ENCODE measurements at places on chromosomes 5 and 9.
A peak's percentile ranks its signal among the peaks of the same experiment; 100 is the strongest.

- no peak for DNase-seq
Measured at GRCh38 chr9:126397056-126397455, 70.4 kb downstream of the MVB12B start.

- DNase-seq = no peak
Measured at GRCh38 chr5:158544388-158545339, 555.1 kb downstream of the EBF1 start.

DNA sequence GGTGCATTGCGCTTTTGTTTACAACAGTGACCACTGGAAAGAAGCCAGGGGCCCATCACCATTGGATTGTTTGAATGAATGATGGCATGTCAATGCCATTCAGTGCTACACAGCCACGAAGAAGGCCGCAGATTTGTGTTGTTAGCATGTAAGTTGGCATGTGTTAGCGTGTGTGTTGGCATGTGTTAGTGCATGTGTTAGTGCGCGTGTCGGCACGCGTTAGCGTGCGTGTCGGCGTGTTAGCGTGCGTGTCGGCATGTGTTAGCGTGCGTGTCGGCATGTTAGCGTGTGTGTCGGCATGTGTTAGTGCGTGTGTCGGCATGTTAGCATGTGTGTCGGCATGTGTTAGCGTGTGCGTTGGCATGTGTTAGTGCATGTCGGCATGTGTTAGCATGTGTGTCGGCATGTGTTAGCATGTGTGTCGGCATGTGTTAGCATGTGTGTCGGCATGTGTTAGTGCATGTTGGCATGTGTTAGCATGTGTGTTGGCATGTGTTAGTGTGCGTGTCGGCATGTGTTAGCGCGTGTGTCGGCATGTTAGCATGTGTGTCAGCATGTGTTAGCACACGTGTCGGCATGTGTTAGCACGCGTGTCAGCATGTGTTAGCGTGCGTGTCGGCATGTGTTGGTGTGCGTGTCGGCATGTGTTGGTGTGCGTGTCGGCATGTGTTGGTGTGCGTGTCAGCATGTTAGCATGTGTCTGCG is 15.3 kb upstream of the ANKRD33B start:
- DNase-seq = no peak

- DNase-seq = peak; percentile 23
Measured at GRCh38 chr5:6402939-6403338, 24.6 kb upstream of the MED10 start.

DNA sequence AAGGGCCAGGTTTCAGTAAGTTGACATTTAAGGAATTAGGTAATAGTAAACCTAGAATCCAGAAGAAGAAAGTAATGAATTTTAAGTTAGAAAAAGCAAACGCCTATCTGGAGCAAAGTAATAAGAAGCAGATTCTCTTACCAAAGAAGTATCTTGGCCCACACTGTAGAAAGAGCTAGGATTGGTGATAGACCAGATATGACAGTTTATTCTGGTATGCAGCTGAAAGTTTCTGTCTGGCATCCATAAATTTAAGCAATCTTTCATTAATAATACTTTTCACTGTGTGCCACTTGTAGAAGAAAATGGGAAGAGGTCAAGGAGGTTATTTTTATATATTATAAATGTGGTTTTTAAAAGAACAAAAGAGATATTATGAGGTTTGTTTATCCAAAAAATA is 3.0 kb downstream of the RECK start:
- no peak for DNase-seq

GRCh38 chr9:128003966-128004604 is 23.3 kb upstream of the EEIG1 start:
- DNase-seq = no peak

DNA sequence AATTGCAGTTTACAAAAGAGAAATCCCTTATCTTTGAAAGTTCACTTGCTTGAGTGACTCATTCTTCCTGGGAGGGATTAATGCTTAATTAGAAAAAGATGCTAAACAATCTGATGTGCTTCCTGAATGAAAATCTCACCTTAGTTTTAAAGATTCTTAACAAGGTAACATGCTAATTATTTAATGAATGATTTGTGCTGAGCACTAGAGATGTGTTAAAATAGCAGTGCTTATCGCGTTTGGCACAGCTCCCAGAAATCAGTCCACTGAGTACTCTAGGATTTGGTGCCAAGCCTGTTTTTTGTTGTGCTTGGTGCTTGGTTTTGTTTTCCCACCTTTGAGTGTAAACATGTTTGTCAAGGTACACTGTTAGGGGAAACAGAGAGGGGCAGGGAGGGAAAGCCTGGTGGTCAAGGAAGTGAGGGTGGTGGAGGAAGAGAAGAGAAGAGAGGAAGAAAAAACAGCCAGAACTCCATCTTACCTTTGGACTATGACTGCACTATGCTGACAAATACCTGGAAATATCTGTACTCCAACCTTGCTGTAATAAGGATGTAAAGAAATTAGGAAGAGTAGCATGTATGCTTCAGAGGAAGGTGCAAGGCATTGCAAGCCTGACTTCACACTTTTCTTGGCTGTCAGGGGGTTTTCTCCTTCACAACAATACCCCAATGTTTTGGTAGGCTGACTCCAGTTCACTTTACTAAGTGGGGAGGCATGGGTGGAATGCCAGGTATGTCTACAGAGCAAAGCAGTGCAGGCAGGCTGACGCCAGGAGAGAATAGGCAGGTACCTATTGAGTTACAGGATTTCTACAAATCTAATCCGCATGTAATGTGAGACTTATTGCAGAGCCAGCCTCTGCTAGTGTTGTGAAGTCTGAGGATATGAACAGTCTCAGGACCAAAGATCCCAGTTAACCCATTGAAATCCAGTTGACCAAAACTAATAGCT is 157.2 kb upstream of the ISL1 start:
- DNase-seq = no peak
